Posterior vena cava (tissue), 2 donors: ENCODE measurements at places on chromosomes 3 and 15. TPM values are rescaled to one million over a fixed set of nuclear protein-coding genes. Genes with fewer than 3 reads are reported as not detected.

GRCh38 chr3:152402695-152403451, 134.1 kb downstream of the MBNL1 start:
- DNase-seq, result no peak

The TAGLN3 gene
- not detected for total RNA-seq

DNA sequence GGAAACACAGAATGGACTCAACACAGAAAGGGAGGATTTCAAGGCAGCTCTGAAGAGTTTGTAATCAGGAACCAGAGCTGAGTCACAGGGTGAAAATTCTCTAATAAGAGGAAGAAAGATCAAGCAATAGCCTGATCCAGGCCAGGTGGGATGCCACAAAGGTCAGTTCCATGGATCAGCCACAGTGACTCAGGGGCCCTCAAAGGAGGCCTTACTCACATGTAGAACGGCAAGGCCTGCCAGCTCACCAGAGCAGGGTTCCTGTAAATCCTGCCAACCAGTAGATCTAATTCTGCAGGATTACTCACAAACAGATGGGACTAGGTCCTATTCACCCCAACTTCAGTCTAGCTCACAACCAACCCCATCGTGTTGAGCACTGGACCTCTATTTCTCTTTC, 78.3 kb upstream of the PPP2R3A start:
- no peak for DNase-seq

GRCh38 chr3:128343287-128344051, 123.2 kb downstream of the DNAJB8 start:
- no peak for DNase-seq

DNA sequence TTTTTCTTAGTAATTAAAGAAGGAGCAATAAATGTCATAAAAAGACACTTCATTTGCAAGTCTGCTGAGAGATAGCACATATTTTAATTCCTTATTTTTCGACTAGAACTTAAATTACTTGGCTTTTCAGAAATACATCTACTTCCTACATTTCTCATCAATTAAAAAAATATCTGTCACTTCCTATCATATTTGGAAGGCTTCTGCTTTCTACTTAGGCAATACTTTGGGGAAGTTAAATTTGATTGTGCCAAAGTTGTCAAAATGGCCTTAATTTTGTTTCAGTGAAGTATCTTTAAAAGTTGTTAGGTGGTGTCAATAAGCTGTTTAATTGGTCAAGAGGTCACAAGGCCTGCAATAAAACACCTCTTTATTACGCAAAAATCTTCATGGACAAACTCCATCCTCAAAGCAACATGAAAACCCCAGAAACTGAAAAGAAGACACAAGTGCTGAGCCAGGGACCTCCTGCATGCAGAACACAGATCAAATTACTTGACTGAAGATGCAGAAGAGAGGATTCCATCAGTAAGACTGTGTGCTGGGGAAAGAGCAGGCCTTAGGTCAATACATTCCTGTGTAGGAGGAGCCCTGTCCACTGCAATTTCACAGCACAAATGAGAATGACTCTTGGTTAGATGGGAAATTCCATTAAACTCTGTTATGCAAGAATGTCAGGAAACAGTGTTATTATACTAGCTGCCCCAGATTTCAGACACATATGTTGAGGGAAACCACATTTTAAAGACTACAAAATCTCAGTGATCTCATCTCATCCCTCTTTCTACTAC, 48.0 kb upstream of the FSTL1 start:
- DNase-seq, result no peak

- peak; percentile 80 for DNase-seq
Measured at GRCh38 chr3:69767571-69767970, 28.3 kb downstream of the MITF start.

GRCh38 chr3:195254454-195255175, 16.3 kb downstream of the XXYLT1 start:
- peak; percentile 59 for DNase-seq

The IGSF10 gene
- 5.7 TPM for total RNA-seq

The IP6K1 gene
- total RNA-seq, result 33.3 TPM

The ALDH1L1 gene
- 5.6 TPM for total RNA-seq

DNA sequence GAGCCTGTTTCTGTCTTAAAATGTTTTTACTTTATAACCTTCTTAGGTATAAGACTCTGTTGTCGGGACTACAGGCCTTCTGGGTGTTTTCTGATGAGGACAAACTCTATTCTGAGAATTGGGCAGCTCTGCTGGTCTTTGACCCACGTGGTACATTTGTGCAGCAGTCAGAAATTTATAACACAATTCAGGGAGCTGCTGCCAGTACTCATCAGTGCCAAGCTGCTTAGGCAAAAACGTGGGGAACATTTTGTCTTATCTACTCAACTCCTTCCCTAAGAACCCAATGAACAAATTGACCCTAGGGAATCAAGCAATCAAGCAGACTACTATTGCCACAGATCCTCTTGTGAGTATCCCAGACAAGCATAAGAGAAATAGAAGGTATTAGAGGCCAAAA, 180.7 kb upstream of the PDZRN3 start:
- peak; percentile 85 for DNase-seq

The PLSCR5 gene
- not detected for total RNA-seq

GRCh38 chr3:68874551-68875348, 57.6 kb downstream of the TAFA4 start:
- no peak for DNase-seq

The MASP1 gene
- 13.9 TPM for total RNA-seq

DNA sequence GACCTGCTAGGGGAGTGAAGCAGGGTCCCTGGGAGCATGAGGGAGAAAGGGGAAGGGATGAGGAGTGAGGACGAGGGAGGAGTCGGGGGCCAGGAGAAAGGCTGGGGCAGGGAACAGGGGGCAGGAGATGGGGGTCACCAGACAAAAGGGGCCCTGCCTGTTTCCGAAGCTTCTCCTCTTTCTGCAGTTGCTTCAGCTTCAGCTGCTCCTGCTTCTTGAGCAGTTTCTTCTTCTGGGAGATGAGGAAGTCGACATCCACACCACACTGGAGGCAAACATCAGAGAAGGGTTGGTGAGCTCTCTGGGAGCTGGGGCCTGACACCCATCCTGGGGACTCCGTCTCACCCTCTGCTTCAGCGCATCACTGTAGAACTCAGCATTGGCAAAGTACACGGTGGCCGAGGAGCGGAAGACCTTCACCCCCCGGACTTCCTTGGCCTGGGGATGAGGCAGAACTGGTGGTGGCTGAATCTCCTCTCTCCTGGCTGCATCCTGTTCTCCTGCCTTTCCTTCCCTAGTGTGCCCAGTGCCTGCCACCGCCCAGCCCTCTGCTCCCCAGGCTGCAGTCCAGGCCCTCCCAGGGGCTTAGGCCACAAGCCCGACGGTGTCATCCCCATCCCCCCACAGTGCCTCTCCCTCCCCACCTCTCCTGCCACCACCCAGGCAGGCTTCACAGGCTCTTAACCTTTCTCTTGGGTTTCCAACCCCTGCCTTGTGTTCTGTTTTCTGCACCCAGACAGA, 6.8 kb downstream of the SLC26A6 start:
- no peak for DNase-seq

GRCh38 chr15:68830141-68830785, 9.6 kb upstream of the ANP32A start:
- no peak for DNase-seq

GRCh38 chr3:52688266-52688665, 2.4 kb downstream of the GNL3 start:
- no peak for DNase-seq

GRCh38 chr3:135558906-135559305, 406.6 kb upstream of the PPP2R3A start:
- DNase-seq, result no peak

The KNL1 gene
- 0.79 TPM for total RNA-seq

The IL17RC gene
- 31.9 TPM for total RNA-seq

- DNase-seq, result no peak
Measured at GRCh38 chr3:16794257-16794656, 90.5 kb upstream of the PLCL2 start.

DNA sequence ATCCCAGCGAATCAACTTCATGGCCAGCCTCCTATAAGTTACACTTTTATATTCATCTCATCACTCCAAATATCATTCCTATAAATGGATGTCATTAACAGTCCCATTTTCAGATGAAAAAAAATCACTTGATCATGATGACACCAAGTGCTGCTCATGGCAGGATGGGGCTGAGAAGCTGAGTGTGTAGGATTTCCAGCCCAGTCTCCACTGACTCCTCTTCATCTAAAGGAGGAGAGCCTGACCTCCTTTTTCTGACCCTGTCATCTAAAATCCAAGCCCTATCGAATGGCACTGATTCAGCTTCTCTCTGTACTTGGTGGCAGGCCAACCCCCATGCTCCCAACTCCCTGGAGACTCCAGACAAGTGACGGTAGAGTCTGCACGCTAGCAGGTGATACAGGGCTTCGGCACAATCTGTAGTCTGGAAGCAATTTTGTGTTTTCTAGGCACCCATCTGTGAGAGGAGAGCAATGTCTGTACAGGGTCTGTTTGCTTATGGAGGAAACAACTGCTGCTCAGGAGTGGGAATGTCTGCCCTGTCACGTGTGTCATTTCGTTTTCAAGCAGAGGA, 103.2 kb downstream of the EPHB1 start:
- DNase-seq, result no peak

GRCh38 chr3:59563072-59563605, 513.3 kb upstream of the CFAP20DC start:
- no peak for DNase-seq

GRCh38 chr3:115836944-115837343, 213.6 kb downstream of the GAP43 start:
- DNase-seq, result no peak

- DNase-seq, result no peak
Measured at GRCh38 chr15:99155961-99156443, 51.1 kb downstream of the SYNM start.

DNA sequence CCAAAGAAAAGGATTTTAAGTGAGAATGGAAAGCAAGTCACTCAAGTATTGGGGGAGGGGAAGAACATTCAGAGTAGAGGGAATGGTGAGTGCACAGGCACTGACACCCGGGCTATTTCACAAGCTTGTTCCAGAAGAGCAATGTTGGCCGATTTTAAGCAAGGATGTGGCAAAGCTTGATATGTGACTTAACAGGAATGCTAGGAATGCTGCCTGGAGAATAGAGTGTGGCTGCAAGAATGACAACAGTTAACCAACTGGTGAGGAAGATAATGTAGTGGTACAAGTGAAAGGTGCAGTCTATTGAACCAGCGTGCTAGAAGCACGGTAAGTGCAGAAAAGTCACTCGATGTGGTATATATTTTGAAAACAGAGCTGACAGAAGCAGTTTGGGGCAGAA, 6.2 kb upstream of the CCDC80 start:
- DNase-seq, result no peak

GRCh38 chr15:83462953-83463433, 15.9 kb downstream of the SH3GL3 start:
- no peak for DNase-seq

GRCh38 chr3:95424279-95424678, 1361.4 kb downstream of the NSUN3 start:
- no peak for DNase-seq

DNA sequence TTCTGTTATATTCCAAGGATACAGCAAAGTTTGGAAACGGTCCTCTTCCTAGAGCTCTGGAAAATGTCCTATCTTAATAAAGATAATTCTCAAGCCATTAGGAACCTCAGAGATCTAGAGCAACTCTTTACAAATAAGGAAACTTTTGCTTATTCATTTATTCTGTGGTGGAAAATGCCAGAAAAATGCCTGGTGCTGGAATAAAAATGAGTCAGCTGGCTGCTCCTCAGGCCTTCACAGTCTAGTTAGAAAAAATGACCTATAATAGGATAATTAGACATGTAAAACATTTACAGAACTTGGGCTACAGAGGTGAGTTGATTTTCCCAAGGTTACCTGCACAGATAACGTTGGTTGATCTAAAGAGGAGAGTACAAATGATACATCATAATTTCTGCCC, 372.5 kb downstream of the NLGN1 start:
- DNase-seq, result no peak

The KAT2B gene
- 31.7 TPM for total RNA-seq

DNA sequence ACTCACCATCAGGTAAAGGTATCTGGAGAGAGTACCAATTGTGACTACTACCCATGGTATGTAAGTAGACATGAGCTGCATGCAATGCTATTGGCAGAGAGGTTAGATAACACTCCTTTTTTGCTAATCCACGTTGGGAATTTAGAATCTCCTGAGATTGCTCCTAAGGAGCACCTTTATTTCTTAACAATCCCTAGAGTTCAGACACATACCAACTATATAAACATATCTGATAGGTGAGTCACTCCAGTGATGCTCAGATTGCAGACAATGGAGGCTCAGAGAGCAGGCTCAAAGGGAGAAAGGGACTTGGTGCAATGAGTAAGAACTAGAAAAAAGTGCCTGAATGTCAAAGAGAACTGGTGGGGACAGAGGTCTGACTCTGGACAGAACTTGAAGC, 47.0 kb upstream of the LRRFIP2 start:
- no peak for DNase-seq

The AHSG gene
- not detected for total RNA-seq

DNA sequence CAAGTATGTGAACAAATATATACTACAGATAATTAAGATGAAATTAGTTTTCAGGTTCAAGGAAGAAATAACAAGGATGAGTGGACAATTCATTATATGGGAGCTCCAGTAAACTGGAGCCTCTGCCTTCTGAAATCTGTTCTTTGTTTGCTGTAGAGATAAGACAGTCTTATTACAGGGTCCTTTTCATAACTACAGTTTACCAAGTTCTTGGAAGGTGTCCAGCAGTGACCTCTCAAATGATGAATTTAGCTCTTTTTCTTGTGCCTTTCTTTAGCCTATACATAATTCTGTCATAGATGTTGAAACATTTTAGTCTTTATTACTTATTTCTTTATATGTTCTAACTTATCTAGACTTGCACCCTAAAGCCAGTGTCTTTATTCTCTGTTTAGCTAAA, 89.7 kb upstream of the GBE1 start:
- DNase-seq, result no peak

The GATM gene
- 27.2 TPM for total RNA-seq

GRCh38 chr3:175426805-175427204, 567.7 kb downstream of the NAALADL2 start:
- no peak for DNase-seq
